Metanephros (tissue), 2 donors: ENCODE measurements at places on chromosomes 6 and 20. TPM values are rescaled to one million over a fixed set of nuclear protein-coding genes. Genes with fewer than 3 reads are reported as not detected.

CCDC170 gene
- total RNA-seq: 3.1 TPM

CLVS2 gene
- 0.18 TPM for total RNA-seq

FANCE gene
- total RNA-seq: 8.0 TPM

NOX3 gene
- 2.1 TPM for total RNA-seq

IFNGR1 gene
- total RNA-seq: 63.4 TPM

HAO1 gene
- total RNA-seq: not detected

TRIM15 gene
- 0.47 TPM for total RNA-seq

L3MBTL1 gene
- 19.6 TPM for total RNA-seq
